Stimulated activated naive CD4-positive, alpha-beta T cell (primary cell): ENCODE measurements at places on chromosomes 6 and 20.

GRCh38 chr6:72733045-72733444 is 111.2 kb downstream of the KCNQ5 start:
- DNase-seq = no peak

- DNase-seq = no peak
Measured at GRCh38 chr6:69795469-69796072, 1.2 kb downstream of the LMBRD1 start.

DNA sequence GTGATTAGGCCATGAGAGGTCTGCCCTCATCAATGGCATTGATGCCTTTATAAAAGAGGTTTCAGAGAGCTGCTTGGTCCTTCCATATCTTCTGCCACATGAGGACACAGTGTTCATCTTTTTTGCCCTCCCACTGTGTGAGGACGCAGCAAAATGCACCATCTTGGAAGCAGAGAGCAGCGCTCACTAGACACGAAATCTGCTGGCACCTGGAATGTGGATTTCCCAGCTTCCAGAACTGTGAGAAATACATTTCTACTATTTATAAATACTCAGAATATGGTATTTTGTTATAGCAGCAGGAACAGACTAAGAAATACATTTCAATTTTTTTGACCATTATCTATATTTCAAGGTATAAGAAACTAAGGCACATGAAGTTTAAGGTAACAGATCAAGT is 24.9 kb downstream of the SLC35F1 start:
- no peak for DNase-seq

- no peak for DNase-seq
Measured at GRCh38 chr6:18473755-18474154, 86.6 kb downstream of the RNF144B start.

DNA sequence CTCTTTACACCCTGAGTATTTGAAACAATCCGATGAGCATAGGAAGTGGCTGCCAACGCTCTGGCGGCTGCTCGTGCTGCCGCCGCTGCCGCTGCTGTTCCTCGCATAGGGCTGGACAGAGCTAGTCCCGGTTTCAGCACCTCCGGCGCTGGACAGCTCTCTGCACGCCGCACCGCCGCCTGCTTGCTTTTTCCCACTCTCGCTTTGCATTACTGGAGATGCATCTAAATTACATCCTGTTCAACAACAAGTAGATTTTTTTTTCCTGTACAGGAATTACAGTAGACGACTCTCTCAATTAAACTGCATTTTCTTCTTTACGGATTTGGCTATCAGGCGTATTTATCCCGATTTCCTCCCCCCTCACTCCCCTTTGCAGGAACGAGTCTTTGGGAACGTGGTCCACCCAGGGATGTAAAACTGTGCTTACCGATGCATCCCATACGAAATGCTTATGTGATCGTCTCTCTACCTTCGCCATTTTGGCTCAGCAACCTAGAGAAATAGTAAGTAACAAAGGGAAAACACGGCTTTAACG is 563.8 kb downstream of the LMBRD1 start:
- DNase-seq = no peak

- DNase-seq = no peak
Measured at GRCh38 chr6:144234399-144234798, 50.7 kb upstream of the UTRN start.

- no peak for DNase-seq
Measured at GRCh38 chr20:58136149-58136484, 92.3 kb downstream of the ANKRD60 start.

DNA sequence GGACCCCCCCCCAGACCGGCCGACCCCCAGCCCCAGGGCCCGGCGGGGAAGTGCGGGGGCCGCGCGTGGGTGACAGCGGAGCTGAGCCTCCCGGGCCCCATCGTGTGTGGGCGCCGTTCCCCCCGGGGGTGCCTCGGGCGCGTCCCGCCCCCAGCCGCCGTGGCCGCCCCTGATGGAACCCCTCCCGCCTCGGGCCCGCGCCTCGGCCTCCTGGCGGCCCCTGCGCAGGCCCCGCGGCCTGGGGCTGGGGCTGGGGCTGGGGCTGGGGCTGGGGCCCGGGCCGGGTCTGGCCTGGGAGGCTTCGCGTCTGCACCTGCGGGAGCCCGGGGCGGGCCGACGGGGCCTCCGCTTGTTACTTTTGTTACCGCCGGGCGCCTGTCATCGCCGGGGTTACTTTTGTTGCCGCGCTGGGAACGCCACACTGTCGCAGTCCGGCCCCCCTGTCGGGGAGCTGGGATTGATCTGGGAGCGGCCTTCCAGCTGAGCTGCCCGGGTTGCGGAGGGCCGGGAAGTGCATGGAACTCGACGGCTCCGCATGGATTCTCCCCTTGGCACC is 598 bp downstream of the OGFR start:
- no peak for DNase-seq

DNA sequence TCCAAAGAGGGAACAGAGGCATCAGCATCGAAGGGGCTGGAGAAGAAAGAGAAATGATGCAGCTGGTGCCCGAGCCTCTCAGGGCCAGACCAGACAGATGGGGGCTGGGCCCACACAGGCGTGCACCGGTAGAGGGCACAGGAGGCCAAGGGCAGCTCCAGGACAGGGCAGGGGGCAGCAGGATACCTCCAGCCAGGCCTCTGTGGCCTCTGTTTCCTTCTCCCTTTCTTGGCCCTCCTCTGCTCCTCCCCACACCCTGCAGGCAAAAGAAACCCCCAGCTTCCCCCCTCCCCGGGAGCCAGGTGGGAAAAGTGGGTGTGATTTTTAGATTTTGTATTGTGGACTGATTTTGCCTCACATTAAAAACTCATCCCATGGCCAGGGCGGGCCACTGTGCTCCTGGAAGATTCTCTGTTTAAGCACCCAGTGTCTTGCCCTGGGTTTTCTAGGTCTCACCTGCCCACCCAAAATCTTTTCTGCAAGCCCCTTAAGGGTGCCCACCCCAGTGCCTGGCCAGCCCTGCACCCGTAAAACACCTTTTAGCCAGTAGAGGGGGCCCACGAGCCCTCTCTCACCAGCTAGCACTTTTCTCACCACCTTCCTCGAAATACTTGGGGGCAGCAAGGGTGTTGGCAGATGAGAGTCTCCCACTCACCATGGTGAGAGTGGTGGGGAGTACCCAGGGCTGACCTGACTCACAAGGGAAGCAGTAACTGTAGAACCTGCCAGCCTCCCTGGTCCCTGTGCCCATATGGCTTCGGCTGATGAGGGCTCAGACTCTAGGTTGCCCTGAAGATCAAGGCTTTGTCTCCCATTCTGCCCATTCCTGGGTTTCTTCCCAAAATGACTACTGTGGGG is 35.7 kb upstream of the ID1 start:
- peak; percentile 31 for DNase-seq

- no peak for DNase-seq
Measured at GRCh38 chr6:28747631-28748157, 176.1 kb downstream of the TRIM27 start.
